ENCODE measurements at places on chromosomes 11 and 22.

GRCh38 chr11:46202149-46202548 lies 75.3 kb upstream of the CREB3L1 start:
- DNase-seq, result no peak

DNA sequence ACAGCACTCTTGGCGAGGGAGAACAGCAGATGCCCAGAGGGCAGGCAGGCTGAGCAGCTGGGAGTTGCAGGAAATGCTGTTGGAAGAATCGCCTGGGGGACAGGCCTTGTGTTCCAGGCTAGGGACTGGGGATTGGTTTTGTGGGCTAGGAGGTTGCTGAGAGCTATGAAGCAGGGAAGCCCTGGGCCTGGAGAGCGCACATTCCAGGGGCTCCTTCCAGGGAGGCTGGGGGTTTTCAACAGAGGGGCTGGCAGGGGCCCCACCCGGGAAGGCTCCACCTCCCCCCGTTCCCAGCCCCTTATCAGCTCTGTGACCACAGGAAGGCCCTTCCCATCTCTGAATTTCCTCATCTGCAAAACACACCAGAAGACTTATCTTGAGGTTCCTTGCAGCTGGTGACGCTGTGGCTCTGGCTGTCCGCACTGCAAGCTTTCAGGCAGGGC lies 21.7 kb downstream of the WNT11 start:
- no peak for DNase-seq

- DNase-seq, result no peak
Observed at GRCh38 chr22:19820880-19821522, 33.7 kb downstream of the GNB1L start.

DNA sequence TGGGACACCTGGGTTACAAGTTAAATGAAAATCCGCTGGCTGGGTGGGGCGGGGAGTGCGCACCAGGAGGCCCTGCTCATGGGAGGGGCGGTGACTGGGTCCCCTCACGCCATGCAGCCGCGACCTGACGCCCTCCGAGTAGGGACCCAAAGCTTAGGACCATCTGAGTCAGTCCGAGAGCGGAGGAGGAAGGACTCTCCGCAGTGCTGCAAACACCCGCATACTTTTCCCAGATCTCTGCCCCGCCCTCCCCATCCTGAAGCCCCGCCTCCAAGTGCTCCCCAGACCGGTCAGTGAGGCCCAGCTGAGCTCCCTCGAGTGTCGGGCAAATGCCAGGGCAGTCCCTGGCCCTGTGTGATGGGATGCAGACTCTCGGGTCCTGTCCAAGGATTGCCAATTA lies 6.6 kb upstream of the FLI1 start:
- no peak for DNase-seq

GRCh38 chr22:38223289-38223960 lies 21.6 kb downstream of the MAFF start:
- DNase-seq, result no peak

DNA sequence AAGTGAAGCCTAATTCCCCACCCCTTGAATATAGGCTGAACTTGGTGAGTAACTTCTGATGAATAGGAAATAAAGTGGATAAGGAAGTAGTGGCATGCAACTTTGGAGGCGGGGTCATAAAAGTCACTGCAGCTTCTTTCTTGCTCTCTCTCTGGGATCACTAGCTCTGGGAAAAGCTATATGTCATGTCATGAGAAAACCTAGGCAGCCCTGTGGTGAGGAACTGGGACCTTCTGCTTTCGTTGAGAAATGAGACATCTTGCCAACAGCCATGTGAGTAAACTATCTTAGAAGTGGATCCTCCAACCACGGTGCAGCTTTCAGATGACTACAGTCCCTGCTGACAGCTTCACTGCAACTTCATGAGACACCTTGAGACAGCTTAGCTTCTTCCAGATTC lies 15.7 kb downstream of the ZNF214 start:
- DNase-seq, result no peak

DNA sequence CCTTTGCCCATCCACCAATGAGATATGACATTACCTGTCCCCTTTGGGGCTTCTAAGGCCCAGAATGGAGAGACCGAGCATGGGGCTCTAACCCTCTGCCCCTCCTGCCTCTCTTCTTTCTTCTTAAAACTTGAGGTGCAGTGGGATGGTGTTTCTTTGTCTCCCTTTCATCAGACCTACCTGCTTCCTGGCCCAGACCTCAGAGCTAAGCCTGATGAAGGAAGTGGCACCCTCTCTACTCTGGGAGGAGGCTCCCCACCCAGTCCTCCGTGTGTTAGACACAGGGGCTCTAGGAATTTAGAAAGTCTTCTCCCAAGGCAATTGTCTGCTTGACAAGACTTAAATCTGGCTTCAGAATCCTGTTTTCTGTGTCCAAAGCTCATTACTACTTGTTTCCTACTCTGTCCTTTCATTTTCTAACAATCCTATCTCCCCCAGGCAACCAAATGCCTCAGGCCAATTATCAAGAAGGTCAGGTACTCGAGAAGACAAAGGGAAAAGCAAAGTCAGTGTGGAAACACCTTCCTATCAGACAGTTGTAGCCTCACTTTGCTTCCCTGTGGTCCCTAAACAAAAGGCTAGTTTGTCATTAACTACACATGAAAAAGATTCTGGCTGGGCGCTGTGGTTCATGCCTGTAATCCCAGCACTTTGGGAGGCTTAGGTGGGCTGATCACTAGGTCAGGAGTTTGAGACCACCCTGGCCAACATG lies 20.3 kb upstream of the PARVA start:
- no peak for DNase-seq

DNA sequence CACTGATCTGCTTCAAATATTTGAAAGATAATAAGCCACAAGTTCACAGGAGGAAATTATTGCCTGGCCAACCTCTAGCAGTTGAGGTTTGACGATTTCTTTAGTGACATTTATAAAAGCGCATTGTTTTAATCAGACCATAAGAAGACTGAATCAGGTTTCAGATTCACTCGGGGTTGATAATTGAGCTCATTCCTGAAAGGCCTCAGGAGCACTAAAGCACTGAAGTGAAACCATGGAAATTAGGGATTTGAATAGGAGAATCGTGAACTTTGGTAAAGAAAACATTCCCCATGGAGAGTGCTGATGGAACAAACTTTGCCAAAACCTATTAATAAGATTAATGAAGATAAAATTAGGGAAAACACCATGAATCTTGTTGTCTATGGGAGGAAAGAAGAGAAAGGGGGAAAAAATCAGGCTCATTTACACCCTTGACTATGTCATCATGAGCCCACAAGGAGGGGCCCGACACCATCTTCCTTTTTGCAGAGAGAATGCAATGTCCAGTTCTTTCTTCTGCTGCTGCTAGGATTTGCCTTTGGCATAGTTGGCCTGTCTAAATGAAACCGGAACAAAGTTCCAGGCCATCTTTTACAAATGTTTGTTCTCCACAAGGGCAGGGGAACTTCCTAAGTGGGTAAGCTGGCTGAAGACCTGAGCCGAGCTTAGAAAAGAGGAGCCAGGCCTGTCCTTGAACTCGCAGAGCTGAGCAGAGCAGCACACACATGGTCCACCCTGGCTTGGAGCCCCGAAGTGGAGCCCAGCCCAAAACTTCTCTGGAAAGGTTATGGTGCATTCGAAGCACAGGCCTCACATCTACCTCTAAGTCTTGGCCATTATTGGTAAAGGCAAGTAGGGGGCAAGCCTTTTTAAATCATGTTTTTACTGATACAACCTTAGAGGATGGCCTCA lies 56.1 kb upstream of the EIF3M start:
- no peak for DNase-seq

DNA sequence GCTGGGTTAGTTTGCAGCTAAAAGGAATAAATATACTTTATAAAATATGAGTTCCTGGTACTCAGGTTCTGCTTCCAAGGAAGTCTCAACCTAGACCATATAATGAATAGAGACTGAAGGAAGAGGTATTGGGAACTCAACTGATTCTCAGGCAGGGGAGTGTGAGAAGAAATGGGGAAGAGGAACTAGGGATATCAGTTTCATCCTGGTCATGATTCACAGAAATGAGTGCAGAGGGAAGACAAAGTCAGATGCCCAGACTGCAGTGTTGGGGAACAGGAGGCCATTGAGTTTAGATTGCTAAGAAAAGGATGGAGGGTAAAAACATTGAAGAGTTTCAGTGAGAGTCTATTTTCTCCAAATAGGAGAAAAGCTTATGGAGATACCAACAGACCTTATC lies 28.8 kb downstream of the PLAAT5 start:
- no peak for DNase-seq

DNA sequence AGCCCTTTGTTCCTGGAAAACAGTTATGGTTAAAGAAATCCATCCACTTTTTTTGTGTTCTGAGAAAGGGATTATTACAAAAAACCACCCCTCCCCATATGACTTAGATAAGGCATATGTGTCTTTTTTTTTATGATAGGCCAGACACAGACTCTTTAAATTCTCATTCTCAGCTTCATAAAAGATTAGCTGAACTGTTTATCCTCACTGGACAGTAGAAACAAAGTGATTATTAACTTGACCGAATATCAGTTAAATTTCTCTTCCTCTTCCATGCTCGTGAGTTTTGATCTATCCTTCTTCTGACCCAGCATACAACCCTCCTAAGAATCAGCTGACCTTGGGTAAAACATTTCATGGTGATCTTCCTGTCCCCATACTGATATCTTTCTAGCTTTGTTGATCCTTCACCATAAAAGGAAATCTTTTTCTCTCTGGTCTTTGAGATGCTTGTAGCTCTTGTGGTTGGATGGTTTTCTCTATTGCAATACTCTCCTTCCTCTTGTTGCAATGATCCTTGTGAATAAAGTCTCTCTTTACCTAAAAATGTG lies 26.2 kb downstream of the OR2AG2 start:
- DNase-seq, result no peak

GRCh38 chr11:14705067-14705466 lies 61.5 kb downstream of the PDE3B start:
- no peak for DNase-seq

DNA sequence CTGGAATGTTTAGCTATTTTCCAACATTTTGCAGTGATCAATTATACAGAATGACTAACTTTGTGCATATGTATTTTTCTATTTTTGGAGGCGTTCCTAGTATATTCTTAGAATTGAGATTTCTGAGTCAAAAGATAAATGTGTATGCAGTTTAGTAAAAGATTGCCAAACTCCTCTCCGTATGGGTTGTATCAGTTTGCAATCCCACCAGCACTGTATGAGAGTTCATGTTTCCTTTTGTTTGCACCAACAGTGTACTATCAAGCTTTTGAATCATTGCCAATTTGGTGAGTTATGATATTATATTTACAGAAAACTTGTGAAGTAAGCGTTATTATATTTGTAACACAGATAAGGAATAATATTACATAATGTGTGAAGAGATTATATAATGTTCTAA lies 658.7 kb downstream of the JRKL start:
- no peak for DNase-seq

GRCh38 chr11:102497061-102497460 lies 33.5 kb downstream of the MMP7 start:
- no peak for DNase-seq

DNA sequence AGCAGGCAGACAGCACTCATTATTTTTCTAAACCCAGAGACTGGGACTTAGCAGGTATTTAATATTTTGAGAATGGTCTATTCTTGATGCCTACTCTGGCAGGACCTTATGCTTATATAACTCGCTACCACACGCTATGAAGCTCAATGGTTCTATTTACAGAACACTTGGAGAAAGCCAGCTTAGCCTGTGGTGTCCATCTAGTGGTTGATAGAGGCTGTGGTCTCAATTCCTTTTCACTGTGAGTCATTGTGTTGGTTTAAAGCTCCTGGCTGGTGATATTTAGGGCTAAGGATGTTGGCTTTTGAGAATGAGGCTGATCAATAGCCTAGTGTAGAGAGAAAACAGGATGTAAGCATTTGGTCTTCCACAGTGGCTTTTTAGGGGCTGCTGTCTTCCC lies 206.4 kb downstream of the DBX1 start:
- DNase-seq, result no peak

GRCh38 chr22:49453771-49454170 lies 373.9 kb downstream of the BRD1 start:
- DNase-seq, result no peak

GRCh38 chr11:9839550-9839949 lies 175.7 kb downstream of the SWAP70 start:
- no peak for DNase-seq

All from activated T-cell treated with anti-CD3 and anti-CD28 coated beads for 4 hours (primary cell).